Activated CD4-positive, alpha-beta T cell treated with anti-CD3 and anti-CD28 coated beads for 24 hours (primary cell): ENCODE measurements at places on chromosomes 5 and 9.

GRCh38 chr9:131217331-131218031, 58.8 kb downstream of the FAM78A start:
- no peak for DNase-seq

GRCh38 chr5:160251406-160252155, 22.3 kb downstream of the FABP6 start:
- no peak for DNase-seq

DNA sequence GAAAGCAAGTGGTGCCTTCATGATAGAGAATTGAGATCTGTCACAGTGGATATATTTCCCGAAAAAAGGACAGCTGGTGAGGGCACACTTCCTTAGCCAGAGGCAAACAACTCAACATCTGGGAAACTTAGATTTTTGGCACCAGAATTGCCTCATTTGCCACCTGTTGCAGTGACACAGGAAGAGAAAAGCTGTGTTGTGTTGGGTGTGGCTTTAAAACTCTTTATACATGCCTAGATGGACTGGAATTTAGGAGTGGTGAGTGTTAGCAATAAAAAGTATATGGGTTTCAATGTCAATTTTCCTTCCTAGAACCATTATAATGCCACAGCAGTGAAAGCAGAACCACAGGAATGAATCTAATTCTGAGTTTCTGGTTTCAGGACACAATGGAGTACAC, 62.6 kb upstream of the CEMIP2 start:
- DNase-seq: no peak

- no peak for DNase-seq
Measured at GRCh38 chr5:67286006-67286405, 89.4 kb upstream of the CD180 start.

DNA sequence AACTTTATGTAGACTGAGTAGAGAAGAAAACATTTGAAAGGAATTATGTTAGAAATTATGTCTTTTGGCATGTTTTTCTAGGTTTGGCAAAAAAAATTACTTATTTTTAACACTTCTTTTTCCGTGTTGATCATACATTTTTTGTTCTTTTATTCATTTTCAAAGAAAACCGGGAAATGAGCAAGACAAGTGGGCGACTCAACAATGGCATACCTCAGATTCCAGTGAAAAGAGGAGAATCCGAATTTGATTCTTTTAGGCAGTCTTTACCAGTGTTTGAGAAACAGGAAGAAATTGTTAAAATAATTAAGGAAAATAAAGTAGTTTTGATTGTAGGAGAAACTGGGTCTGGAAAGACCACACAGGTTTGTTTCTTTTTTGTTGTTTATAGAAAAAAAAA, 12.9 kb downstream of the YTHDC2 start:
- no peak for DNase-seq

DNA sequence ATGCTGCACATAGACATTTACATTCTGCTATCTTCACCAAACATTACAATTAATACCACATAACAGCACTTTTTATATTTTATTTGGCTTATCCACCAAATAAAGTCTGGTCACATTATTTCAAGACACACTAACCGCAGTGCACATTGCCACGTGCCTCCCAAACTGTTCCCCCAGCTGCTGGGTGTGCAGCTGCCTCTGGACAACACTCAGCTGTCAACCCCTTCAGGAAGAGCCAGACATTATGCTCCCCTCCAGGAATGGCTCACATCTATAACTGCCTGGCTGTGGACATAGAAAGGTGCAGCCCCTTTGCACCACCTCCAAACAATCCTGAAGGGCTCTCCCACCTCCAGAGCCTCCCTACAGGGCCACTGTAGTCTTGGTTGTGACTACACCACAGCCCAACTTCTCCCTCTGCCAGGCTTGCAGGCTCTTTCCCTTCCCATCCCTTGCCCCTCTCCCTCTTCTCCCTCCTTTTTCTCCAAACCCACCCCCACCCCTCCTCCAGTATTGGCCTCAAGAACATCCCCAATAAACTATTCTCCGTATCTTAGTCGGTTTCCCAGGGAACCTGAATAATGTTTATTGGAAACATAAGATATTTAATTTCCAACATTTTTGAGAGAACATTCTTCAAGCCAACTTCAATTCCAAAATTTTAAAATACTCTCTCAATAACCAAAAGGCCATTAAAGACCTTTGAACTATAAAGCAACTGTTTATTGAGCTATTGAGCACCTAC, 372.3 kb downstream of the CTNND2 start:
- DNase-seq: no peak
